NCI-H1417 treated with DMSO at 0.1 percent for 48 hours (cell line): ENCODE measurements at places on chromosomes 13 and 19.

DNA sequence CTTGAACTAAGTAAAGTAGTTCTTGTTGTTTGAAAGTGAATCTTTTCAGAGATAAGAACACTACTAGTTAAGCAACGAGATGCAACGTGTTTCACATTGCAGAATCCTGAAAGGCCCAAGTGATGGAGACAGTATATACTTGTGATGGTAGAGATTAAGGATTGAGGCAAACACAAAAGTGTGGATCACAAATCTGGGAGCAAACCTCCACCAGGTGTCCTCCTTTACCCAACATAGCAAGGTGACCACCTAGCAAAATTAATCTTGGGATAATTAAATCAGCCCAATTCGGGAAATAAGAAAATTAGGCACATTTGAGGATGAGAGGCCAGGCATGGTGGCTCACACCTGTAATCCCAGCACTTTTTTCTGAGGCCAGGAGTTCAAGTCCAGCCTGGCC, 563.9 kb downstream of the DACH1 start:
- no peak for DNase-seq

DNA sequence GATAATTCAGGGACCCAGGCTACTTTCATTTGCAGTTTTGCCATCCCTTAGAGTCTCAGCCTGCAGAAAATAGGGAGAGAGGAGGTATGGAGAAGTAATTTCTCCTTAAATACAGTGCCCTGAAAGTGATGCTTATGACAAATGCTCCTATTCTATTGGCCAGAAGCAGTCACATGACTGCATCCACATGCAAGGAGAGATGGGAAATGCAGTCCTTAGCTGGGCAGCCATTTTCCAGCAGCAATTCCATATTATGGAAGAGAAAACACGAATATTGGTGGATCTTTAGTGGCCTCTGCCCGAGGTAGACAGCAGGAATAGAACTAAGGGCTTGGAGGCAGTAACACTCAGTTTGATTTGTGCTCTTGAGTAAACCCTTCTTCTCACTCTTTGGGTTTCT, 39.4 kb downstream of the VAV1 start:
- DNase-seq = no peak

DNA sequence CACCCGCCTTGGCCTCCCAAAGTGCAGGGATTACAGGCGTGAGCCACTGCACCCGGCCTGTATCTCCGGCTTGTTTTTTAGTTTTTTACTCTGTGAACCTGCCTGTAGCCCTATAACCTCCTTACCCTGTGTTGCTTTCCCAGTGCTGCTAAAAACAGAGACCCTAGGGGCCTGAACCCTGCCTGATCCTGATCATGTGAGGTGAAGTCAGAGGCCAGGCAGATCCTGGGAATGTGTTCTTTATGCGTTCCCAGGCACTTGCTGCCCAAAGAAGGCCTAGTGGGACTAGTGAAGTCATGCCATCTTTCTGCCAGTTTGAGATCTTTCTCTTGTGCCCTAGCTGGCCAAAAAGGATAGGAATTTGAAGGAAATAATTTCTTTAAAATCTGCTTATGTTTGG, 4.6 kb downstream of the UBA2 start:
- DNase-seq = no peak

DNA sequence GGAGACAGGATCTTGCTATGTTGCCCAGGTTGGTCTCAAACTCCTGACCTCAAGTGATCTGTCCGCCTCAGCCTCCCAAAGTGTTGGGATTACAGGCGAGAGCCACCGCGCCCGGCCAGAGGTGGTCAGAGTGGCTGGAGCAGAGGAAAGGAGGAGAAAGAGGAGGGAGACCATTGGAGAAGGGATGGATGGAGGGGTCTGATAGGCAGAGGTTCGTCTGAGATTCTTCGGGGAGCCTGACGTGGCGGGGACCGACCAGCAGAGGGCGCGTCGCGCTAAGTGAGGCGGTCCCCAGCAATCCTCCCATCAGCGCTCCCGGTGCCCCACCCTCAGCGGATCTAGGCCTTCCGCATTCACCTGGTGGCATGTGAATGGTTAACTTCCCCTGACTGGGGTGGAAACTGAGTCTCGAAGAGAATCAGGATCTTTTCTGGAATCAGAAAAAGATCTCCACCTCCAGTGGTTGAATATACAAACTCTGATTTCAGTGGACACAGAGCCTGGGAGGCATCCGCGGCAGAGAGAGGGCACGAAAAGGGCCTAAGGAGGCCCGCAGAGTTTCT, 8.8 kb downstream of the GTPBP3 start:
- no peak for DNase-seq

DNA sequence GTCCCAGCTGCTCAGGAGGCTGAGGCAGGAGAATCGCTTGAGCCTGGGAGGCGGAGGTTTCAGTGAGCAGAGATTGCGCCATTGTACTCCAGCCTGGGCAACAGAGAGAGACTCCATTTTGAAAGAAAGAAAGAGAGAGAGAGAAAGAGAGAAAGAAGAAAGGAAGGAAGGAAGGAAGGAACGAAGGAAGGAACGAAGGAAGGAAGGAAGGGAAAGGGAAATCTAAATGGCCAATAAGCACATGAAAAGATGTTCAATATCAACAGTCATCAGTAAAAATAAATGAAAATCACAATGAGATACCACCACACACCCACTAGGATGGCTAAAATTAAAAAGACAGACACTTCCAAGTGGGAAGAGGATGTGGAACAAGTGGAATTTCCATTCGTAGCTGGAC, 19.7 kb downstream of the FXYD5 start:
- DNase-seq = no peak

- DNase-seq = no peak
These were observed 940.0 kb downstream of the EFNB2 start for GRCh38 chr13:105595471-105595870.

- no peak for DNase-seq
These were observed 21.8 kb upstream of the OR10H1 start for GRCh38 chr19:15837221-15837731.

DNA sequence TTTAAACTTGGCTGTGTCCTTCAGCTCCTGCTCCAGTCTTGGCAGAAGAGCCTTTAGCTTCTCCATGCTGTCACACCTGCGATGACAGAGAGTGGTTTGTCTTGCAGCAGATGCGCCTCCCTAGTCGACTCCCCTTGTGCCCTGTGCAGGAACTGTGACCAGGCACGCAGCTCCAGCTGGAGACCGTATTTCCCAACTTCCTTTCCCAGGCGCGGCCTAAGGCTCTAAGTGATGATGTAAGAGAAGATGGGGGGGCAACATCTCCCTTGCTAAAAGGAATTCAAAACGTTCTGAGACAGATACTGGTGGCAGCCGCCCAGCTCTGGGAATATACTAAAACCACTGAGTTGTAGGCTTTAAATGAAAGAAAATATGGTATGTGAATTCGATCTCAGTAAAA, 16.3 kb downstream of the DCUN1D2 start:
- DNase-seq = no peak

- no peak for DNase-seq
These were observed 213.7 kb downstream of the SLITRK5 start for GRCh38 chr13:87884884-87885283.

- no peak for DNase-seq
These were observed 389.3 kb downstream of the FGF9 start for GRCh38 chr13:22060187-22060586.

GRCh38 chr13:90709319-90709718, 638.2 kb upstream of the MIR17HG start:
- DNase-seq = no peak
